ENCODE measurements at places on chromosomes 4 and X.

DNA sequence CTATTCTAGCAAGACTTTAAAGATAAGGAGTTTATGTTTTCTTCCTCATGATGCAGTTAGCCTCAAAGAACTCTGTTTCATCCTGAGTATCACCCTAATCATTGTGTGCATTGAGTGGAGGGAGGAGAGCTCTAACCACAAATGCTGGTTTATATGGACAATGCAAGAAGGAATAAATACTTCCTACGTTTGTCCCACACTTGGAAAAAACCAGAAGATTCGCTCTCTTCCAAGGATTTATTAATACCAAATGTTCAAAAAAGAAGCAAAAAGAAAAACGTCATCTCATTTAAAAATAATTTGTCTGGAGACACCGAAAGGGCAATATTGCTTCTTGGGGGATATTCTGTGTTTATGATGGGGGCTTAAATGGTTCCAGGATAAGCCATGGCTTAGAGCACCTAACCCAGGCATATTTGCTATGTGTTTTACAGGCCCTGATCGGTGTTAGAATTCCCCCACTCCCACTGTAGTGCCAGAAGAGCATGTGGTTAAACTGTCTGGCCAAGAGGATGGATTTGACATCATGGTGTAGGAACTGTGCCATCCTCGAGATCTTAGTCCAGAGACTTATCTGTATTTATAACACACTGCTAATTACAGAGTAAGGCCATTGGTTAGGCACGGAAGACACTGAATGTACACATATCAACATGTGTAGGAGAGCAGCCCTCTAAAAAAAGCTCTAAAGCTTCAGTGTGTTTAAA is 227.2 kb downstream of the ANK2 start:
- no peak for DNase-seq

GRCh38 chrX:37644381-37645305 is 40.9 kb upstream of the XK start:
- no peak for DNase-seq

DNA sequence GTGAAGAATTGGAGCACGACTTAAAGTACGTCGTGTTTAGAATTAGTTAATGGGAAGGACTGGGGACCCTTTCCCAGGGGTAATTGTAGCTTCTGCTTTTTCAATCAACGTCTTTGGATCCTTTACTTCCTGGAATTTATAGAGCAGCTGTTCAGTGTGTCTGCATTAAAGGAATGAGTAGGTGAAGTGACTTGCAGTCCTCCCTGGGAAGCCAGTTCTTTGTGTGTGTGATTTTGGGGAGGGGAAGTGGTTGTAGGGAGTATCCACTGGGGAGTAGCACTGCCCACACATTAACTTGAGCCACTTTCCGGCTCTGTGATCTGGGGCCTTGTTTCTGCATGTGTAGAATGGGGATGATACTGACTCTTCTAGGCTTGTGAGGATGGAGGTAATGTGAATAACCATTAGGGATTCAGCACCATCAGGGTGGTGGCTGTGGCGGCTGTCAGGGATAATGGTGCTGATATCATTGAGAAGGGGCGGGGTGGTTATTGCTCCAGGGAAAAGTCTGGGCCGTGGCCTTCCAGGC is 54.7 kb downstream of the TMEM131L start:
- DNase-seq: no peak

DNA sequence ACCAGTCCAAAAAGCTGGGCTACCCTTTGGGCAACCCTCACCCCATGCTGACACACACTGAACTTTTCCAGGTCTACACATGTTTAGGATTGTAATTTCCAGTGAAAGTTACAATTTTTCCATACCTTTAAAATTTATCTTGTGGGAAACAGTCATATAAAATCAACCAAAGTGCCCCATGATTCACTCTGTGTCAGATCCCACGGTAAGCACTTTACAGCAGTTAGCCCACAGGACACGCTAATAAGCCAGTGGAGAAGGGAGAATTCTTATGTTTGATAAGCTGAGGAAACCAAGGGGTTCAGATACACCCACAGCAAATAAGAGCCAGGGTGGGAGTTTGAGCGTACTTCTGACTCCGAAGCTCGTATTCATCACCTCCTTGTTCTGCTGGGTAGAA is 72.4 kb upstream of the TBL1X start:
- DNase-seq: no peak

- no peak for DNase-seq
These were observed 90.0 kb downstream of the AWAT2 start for GRCh38 chrX:69959712-69960111.

- no peak for DNase-seq
These were observed 35.7 kb downstream of the APOO start for GRCh38 chrX:23871905-23872546.

DNA sequence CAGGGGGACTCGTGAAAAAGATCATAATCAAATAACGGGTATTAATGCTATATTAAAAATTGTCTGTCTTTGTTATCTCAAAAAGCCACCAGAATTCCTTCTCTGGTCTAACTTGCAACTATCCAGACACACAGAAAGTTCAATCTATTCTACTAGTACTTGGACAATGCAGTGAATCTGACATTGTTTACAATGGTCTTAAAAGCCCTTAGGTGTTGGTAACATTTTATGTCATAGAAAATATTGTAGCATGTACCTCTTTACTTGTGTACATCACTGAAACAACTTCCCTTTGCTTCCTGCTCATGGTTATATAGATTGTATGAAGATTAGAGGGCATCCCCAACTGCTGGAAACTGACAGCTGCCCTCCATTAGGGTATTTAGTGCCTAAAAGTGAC is 71.1 kb upstream of the PPP3CA start:
- DNase-seq: no peak

Measured in retinal pigment epithelial cell (primary cell).